ENCODE measurements at places on chromosomes 3 and 15.

DNA sequence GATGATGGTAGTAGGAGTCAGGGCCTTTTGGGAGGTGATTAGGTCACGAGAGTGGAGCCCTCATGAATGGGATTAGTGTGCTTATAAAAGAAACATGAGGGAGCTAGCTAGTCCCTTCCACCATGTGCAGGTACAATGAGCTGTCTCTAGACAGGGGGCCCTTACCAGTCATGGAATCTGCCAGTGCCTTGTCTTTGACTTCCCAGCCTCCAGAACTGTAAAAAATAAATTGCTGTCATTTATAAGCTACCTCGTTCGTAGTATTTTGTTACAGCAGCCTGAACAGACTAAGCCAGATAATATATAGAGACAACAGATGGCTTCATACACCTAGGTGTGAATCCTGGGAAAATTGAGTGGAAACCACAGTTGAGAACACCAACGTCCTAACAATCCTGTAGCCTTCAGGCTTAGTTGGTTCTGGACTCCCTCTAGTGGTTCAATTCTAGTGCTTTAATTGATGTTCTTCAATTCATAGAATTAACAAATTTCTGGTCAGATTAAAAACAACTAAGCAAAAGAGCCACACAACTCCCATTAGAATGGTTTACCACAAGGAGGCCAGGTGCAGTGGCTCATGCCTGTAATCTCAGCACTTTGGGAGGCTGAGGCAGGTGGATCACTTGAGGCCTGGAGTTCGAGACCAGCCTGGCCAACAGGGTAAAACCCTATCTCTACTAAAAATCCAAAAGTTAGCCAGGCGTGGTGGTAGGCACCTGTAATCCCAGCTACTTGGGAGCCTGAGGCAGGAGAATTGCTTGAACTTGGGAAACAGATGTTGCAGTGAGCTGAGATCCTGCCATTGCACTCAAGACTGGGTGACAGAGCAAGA, 21.3 kb upstream of the GATM start:
- DNase-seq: no peak

GRCh38 chr3:32460031-32460749, 42.5 kb downstream of the CMTM6 start:
- DNase-seq: no peak

GRCh38 chr15:50082066-50082465, 37.0 kb downstream of the ATP8B4 start:
- DNase-seq: no peak

- DNase-seq: peak; percentile 7
Measured at GRCh38 chr15:61227950-61228936, 859 bp downstream of the RORA start.

- DNase-seq: no peak
Measured at GRCh38 chr3:49339581-49339940, 292 bp downstream of the USP4 start.

DNA sequence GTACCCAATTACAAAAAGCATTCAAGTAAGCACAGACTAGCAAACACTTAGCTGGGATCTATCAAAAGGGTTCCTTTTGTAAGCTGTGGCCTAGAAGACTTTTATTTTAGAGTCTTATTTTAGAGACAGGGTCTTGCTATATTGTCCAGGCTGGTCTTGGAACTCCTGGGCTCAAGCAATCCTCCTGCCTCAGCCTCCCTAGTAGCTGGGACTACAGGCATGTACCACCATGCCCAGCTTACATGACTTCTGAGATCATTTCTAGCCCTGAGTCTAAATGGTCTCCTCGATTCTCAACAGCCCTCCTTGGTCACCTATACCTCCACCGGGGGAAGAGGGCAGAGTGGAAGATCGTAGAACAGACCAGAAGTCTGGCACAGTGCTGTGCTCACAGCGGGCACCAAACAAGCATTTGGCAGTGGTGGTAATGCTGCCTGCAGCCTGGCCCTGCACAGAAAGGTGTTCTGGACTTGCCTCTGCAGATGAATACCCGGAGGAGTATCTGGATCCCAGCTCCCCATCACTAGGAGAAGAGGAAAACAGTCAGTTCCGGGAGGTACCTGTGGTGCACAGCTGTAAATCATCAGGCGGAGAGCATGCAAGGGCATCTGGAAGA, 2.4 kb downstream of the FAM219B start:
- no peak for DNase-seq

DNA sequence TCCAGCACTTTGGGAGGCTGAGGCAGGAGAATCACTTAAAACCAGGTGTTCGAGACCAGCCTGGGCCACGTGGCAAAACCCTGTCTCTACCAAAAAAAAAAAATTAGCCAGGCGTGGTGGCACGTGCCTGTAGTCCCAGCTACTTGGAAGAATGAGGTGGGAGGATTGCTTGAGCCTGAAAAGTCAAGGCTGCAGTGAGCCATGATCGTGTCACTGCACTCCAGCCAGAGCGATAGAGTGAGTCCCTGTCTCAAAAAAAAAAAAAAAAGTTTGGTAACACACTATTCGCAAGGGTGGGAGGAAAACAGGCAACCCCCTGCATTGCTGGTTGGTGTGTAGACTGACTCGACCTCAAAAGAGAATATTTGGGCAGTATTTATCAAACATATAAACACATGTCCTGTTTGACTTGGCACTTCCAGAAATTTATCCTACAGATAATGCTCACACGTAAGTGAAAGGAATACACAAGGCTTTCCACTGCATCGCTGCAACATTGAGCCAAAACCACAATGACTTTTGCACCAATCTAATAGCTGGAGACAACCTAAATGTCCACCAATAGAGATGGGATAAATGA, 3.1 kb upstream of the ANPEP start:
- no peak for DNase-seq

DNA sequence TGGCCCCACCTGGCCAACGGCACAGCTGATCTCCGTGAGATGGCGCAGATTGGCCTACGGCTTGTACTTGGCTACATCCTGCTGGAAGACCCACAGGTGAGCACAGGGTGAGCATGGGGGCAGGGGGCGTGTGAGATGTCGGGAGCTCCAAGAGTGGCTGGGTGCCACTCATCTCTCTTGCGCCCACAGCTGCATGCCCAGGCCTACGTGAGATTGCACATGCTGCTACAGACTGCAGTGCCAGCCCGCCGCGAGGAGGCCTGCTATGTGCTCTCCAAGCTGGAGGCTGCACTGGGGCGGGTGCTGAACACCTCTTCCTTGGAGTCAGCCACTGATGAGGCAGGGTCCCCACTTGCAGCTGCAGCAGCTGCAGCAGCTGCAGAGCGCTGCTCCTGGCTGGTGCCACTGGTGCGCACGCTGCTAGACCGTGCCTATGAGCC, 22.3 kb downstream of the NBEAL2 start:
- DNase-seq: no peak

DNA sequence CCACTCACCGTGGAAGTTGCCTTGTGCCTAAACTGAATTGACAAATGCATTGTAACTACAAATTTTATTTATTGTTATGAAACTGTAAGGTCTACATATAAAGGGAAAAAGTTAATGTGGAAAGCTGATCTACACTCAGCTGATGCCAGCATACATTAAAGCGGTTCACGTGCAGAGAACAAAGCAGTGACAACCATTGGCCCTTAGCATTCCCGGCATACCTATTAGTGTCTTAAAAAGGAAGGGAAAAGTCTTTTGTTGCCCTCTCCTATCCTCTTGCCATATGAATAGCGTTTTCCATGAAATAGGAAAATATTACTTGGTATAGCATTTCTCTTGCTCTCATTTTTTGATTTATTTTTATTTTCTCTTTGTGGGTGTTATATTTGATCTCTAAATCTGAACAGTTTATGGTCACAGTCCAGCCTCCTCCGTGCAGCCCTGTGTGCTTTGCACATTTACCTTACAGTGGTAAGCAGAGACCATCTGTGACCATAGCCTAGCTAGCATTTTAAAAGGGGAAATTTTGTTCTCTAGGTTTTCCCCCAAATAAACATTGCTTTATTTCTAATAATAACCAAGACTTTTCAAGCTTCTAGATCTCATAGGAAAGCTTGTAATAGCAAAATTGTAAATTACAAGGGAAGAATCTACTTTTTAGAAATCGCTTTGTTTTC, 89.7 kb upstream of the CGNL1 start:
- DNase-seq: no peak

DNA sequence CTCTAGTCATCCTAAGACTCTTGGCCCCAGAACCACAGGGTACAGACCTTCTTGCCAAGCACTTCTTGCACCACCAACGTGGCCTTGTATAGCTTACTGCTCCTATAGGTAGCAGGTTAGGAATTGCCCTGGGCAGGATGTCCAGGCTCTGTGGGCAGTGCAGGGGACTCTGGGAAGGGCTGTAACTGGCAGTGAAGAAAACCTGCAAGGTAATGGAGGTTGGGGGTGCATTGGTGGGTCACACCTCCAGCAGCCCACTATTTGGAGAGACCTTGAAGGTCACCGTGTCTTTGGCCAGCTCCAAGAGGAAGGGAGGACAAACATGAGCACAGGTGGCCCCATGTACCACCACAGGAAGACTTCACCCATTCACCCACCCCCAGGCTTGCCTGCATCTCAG, 21.3 kb upstream of the XYLB start:
- no peak for DNase-seq

DNA sequence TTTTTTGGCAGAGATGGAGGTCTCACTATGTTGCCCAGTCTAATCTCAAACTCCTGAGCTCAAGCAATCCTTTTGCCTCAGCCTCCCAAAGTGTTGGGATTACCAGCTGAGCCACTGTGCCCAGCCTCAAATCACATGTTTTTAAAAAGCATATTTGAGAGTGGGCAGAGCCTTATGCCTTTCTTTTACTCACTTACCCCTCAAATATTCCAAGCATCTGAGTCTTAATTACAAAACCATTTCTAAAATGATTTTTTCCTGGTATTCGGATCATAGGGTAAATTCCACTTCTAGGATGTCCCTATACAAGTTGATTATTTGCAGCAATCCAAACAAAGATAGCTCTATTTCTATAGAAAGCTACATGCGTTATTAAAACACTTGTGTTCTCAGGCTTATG, 106.1 kb downstream of the RFTN1 start:
- DNase-seq: no peak

DNA sequence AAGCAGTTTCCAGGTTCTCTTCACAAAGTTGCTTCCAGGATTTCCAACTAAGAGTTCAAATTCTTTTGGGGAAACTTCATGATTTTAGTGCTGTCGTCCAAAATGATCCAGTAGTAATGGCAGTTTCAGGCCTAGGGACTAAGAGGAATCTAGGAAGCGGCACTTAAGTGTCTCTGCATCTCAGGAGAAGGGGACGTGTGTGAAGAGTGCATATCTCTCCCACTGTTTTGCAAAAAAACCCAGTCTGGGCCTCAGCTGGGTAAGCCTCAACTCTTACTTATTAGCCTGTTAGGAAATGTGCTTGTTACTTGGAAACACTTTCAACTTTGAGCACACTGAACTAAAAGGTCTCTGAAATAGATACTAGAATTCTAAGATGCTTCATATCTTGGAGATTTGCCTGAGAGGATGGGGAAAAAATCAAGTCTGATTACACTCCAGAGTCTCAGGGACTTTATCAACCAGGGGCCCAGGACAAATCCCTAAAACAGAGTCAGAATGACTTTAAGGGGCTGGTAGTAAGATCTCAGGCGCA, 81.8 kb downstream of the WDR76 start:
- no peak for DNase-seq

GRCh38 chr15:63945007-63945788, 101.1 kb downstream of the DAPK2 start:
- no peak for DNase-seq

DNA sequence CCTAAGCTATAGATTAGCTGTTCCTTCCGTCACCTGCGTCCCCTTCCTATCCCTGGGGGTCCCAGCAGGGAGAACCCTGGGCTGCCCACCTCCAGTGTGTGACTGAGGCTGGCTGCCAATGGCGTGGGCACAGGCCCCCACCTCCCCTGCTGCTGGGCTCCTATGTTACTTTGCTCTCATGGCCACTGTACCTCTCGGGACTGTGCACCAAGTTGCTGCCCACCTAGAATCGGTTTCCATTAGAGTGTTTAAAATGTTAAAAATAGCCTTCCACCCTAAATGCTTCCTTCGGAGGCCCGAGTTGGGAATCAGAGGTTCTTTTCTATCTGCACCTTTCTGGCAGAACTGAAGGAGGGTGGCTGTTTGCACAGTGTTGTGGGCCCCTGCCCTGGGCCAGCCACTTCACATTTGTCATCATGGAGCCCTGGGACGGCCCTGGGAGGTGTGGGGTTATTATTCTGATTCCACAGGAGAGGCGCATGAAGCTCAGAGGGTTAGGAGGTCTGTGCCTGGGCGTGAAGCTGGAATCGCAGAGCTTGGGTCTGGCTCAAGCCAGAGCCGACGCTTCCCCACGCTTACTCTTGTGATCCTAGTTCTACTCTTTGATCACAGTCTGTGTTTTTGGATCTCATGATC, 29.1 kb downstream of the IRAK2 start:
- no peak for DNase-seq

GRCh38 chr3:152621967-152622810, 212.7 kb upstream of the P2RY1 start:
- no peak for DNase-seq

DNA sequence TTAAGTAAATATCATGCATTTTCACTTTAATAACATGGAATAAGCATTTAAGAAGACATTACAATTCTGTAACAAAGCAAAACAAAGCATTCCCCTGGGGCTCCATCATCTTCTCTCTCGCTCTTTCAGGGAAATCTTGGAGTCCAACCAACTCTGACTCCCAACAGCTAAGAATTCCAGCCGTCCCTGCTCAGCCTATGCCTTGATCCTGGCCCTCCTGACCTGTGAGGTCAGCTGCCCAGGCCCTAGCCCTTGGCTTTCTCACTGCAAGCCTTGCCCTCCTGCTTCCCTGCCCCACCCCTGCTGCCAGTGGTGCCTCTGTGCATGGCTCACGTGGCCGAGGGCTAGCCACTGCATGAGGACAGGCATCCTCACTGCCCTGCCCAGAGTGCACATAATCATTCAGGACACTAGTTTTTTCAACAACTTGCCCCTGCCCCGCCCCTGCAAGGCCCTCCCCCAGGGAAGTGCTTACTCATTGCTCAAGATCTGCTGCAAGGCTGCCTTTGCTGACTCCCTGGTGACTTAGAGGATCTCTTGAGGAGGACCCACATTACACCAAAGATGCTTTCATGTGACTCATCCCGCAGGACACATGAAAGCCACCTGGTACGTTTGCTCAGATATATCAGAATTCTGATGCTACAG, 37.6 kb downstream of the MTMR10 start:
- no peak for DNase-seq

- DNase-seq: no peak
Measured at GRCh38 chr15:50287324-50288116, 22.0 kb upstream of the HDC start.

- no peak for DNase-seq
Measured at GRCh38 chr15:46278486-46279090, 643.8 kb downstream of the SQOR start.

Measured in nucleus accumbens (tissue), 56 donors.